A673 (cell line): ENCODE measurements at places on chromosomes 11 and 22. TPM values are rescaled to one million over a fixed set of nuclear protein-coding genes. Genes with fewer than 3 reads are reported as not detected.

Gene UBQLNL
- total RNA-seq = not detected in 2 replicates

Gene SMDT1
- 61.8 and 62.6 TPM in 2 replicates for total RNA-seq

Gene KRTAP5-8
- not detected in 2 replicates for total RNA-seq

Gene SLC22A12
- not detected in 2 replicates for total RNA-seq

Gene DCHS1
- 17.6 and 20.1 TPM in 2 replicates for total RNA-seq

Gene MYOD1
- total RNA-seq = not detected in 2 replicates

Gene BIRC3
- total RNA-seq = 2.5 and 2.8 TPM in 2 replicates
